ENCODE measurements at places on chromosomes 7 and 10.

DNA sequence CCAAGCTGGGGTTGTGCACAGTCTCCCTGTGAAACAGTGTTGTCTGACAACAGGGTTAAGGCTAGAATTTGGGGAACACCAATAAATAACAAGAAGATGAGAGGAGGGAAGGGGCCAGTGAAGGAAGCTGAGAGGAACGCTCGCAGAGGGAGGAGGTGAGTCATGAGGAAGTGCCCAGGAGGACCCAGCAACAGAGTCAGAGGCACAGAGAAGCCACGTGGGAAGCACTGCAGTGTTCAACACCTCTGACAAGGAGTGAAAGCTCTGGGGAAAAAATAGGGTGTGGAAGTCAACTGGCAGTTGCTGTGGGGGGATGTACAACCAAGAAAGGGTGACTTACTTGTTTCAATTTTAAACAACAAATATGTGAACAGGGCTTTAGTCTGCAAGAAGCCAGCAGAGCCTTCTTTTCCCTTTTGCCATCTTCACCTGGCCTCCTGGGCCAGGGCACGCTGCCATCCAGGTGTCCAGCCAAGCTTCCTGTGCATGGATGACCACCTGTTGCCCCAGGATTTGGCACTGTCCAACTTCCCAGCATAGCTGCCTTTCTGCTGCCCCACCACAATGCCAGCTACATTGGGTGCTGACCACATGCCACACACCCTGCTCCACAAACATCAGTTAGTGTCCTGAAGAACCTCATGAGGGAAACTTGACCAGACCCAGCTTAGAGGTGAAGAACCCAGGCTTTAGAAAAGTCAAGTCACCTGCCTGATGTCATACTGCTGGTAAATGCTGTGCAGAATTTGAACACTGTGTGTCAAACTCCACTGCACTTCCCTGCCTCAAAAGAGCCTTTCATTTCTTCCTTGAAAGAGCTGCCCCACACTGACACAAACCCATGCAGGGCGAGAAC lies 69.6 kb downstream of the ATXN7L1 start:
- DNase-seq, result no peak

DNA sequence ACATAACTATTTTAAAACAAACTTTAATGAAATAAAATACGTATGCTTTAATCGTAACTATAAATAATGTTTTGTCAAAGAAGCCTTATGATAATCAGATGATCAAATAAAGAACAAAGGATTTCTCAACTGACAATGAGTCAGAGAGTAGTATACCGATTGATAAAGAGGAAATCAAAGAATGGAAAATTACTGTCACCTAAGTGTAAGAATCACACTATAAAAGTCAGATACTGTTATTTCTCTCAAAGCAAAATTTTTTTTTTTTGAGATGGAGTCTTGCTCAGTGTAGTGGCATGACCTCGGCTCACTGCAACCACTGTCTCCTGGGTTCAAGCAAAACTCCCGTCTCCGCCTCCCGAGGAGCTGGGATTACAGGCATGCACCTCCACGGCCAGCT lies 18.8 kb downstream of the DNAJC2 start:
- DNase-seq, result no peak

- DNase-seq, result no peak
These were observed 95.4 kb upstream of the AFAP1L2 start for GRCh38 chr10:114499630-114500190.

GRCh38 chr10:49185213-49185612 lies 3.0 kb downstream of the TMEM273 start:
- no peak for DNase-seq

DNA sequence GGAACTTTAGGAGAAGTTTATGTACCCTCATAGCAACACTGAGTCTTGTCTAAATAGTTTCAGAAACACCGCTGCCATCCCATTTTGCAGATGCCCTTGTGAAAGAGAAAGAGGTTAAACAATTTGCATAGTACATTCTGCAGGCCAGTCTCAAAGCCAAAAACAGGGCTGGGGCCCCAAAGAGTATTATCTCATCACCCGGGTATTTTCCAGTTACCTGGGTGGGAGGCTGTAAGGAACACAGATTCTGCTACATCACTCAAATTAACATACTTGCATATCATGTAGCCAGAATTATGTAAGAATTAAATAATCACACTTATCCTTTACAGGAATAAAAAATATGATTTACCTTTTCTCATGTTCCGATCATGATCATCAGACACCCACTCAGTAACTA lies 3.1 kb upstream of the FAM171A1 start:
- no peak for DNase-seq

DNA sequence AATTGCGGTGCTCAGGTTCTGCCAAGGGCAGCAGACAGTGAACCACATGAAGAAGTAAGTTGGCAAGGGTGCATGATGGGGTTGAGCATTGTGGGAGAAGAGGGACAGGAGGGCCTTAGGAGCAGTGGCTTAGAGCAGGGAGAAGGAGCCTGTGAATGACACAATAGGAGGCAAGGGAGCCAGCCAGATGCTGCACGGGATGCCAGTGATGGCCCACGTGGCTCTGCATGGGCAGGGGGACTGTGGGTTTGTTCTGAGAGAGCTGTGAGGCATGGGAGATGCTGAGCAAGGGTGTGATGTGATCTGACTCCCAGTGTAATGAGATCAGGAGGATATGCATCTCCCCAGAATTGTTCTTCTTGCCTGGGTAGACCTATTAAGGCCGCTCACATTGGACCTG lies 60.9 kb downstream of the C10orf90 start:
- DNase-seq, result no peak

DNA sequence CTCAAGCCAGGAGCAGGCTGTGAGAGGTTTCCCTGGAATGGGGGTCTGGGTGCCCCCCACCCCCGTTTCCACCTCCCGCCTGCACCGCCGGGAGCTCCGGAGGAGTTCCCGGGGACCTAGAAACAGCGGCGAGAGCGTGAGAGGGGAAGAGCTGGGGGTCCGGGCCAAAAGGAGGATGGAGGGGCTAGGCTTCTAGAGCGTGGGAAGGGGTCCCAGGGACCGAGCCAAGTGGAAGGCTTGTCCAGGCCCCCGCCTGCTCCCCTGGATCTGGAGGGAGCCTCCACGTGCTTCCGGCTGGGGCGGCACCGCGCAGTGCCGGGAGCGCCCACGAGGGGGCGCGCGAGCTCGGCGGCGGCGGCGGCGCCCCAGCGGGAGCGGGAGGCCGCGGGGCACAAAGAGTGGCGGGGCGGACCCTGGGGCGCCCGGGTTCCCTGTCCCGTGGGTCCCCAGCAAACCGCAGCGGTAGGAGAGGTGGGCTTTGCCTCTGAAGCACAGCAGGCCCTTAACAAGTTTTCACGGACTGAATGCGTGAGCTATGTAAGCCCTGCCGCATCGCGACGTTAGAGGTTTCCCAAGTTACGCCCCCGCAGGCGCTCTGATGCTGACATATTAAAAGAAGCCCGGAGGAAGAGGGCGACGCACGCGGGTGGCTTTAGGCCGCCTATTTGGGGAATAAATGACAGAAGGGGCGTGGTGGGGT lies 104.4 kb upstream of the LRRC4 start:
- DNase-seq, result peak; percentile 57

DNA sequence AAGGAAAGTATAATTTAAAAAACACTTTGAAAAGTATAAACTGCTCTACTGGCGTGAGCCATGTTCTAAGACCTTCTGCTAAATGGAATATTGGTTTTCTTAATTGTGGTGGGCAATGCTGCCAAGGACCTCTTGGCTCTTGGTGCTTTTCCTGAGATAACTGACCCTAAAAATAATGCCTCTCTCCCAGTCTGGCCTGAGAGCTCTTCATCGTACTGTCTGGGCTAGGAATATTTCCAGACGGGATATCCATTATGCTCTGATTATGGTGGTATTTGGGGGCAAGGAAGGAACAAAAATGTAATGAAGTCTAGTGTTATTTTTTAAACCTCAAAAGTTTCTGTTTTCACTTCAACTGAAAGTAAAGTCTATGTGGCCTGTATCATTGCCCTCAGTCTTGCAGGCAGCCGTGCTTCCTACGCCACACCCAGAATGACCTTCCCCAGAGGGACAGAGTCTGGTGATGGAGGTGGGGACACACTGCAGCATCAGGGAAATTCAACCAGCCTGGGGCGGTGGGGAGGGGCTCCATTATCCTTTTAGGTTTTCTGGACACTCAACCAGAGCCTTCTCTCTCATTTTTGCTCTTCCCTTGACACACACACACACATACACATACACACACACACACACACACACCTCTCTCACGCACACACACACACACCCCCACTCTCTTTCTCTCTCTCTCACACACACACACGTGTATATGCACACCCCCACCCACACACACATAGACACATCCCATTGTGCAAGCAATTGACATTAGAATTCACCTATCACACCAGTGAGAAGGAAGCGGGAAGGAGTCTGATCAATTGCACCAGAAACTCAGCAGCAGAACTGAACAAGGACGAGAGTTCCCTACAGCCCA lies 99.6 kb downstream of the LRRC18 start:
- no peak for DNase-seq

- DNase-seq, result no peak
These were observed 4.8 kb upstream of the OR9A4 start for GRCh38 chr7:141911391-141911790.

GRCh38 chr7:99089914-99090629 lies 53.8 kb downstream of the SMURF1 start:
- DNase-seq, result no peak

DNA sequence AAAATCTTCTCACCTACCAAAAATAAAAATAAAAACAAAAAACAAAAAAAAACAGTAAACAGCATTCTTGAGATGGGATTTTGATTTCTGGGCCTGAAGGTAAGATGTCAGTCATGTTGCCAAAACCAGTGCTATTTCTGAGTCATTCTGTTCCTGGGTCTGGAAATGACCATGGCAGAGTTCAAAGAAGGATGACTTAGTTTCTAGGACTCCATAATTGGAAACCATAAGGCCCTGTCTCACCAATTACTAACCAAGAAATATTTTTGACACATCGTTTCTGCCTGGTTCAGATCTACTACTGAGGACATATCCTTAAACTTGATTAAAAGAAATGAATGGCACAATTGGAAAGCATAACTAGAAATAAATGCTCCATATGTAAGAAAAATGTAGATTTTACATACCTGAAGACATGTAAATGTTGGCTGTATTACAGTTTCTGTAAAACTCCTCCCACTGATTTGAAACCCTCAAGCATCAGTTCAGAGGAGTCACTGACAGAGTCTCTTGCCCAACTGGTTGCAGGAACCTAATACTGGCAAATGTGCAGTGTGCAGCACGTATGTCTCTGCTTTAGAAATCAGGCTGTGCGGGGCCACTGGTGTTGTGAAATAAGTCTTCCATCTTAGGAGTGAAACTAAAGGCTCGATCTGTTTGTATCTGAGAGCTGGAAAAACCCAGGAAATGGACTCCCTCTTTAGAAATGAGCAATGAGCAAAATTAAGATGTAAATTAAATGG lies 84.8 kb upstream of the EGR2 start:
- DNase-seq, result no peak

- DNase-seq, result no peak
These were observed 114.7 kb downstream of the ODAD2 start for GRCh38 chr10:27884185-27884641.

DNA sequence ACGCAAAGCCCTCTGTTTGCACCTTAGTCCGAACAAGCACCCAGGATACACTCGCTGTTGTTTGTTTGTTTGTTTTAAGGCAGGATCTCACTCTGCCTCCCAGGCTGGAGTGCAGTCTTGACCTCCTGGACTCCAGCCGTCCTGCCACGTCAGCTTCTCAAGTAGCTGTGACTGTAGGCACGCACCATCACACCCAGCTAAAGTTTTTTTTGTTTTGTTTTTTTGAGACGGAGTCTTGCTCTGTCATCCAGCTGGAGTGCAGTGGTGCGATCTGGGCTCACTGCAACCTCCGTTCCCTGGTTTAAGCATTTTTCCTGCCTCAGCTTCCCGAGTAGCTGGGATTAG lies 76.8 kb downstream of the CTBP2 start:
- DNase-seq, result no peak

- no peak for DNase-seq
These were observed 66.9 kb downstream of the SEMA3C start for GRCh38 chr7:80851896-80852476.

DNA sequence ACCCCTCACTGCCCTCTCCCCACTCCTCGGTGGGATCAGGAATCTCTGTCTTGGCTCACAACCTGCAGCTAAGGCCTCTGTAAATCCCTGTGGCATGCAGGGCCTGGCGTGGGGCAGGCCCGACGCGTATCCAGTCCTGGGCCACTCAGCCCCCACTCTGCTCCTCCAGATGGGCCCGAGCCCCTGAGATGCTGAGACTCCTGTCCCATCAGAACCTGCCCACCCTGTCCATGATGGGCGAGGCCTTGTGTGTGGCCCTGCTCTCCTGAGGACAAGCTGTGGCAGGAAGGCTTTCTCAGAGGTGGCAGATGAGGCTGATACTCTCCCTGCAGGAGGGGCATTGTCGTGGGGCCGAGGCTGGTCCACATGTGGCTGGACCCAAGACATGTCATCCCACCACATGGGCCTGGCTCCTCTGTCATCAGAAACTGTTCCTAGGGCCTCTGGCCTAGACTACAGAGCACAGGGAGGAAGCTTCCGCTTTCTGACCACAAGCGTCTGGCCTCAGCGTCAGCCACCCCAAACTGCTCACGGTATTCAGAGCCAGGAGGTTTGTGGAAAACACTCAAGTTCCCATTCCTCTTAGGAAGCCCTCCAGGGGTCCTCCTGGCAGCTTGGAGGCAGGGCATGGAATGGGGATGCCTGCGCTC lies 6.0 kb downstream of the ALOX5 start:
- no peak for DNase-seq

DNA sequence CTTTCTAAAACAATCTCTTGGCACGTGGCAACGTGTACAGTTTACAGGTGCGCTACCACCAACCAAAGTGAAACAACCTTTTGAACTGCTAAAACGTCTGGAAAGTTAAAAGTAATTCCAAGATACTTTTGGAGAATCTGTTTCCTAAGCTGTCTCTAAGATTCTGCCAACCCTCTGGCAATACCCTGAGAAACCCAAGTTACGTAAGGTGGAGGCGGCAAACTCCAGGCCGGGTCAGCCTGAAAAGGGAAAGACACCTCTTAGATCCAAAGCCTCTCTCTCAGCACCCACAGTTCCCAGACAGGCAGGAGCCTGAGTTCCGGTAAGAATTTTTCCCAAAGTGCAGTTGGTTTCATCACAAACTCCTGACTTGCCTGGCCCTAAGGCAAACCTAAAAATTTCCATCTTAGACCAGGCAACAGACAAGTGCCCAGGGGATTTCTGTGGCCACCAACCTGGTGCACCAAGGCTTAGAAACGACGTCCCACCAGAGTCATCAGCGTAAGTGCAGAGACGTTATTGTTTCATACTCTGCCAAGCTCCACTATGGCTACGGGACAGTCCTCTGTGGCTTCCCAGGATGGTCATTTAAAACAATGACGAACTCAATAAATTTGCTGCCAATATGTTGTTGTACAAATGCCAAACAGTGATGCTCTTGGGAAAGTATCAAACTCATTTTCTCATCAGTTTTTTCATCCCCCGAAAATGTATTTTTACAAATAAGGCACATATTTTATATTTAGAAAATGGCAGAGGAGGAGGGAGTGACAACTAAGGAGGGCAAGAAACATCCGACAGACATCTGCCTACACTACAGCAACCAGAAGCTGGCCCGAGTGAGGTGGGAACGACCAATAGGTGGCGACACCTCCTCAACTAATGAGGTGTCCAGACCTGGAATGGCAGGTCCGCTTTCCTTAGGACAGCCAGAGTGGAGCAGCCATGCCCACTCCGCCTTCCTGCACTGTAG lies 205.8 kb upstream of the FRMD4A start:
- DNase-seq, result peak; percentile 73
